ENCODE measurements at places on chromosomes 6 and 20.
A peak's percentile ranks its signal among the peaks of the same experiment; 100 is the strongest.

DNA sequence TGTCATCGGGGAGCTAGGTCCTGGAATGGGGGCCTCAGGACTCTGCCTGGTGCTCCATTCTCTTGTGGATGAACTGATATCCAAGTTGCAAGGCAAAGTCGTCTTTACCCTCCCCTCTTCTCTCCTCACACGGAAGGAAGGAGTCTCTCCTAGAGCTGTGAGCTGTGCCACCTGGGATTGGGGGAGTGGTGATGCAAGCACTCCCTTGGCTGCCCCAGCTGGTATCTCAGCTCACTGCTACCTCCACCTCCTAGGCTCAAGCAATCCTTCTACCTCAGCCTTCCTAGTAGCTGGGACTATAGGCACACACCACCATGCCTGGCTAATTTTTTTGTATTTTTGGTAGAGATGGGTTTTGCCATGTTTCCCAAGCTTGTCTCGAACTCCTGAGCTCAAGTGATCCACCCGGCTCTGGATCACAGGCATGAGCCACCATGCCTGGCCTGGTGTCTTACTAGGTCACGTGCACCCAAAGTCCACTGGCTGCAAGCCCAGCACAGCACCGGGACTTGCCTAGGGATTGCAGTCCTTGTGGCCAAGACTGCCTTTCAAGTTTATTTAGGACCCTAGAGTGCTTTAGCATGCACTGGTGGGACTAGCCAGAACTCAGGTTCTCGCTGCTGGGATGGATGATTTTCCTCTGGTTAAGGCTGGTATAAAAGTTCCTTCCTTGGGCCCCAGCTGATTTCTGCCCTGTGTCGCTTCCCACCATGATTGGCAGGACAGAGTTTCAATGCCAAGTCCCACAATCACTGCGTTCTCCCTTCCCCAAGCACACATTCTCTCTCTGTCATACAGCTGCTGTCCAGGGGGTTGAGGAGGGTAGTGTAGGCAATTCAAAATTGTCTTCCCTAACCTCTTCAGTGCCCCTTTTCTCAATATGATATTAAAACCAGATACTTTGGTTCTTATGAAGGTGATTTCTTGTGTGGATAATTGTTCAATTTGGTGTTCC, 33.5 kb downstream of the SMAP1 start:
- no peak for DNase-seq

GRCh38 chr6:35776364-35777215, at the start of gene CLPSL2:
Gene CLPSL2 (plus strand): TSS chr6:35776598. CDS start chr6:35776619, 21 bp downstream.
- no peak for DNase-seq

GRCh38 chr20:43976547-43976946, 61.9 kb downstream of the TOX2 start:
- no peak for DNase-seq

DNA sequence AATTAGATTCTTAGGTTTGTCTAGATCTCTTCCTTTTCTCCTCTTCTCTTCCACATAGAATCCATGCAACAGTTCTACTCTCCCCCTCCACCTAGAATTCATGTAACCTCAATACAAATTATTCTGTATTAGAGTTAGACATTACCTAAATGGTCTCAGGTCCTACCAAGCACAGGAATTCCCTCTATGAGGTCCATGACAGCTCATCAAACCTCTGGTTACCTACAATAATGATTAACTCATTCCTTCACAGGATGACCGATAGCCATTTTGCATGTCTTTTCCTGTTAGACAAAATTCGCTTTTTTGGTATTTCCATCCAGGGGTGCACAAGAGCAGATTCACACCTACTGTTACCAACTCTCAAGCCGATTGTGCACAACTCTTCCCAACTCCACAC, 27.4 kb upstream of the BMP2 start:
- no peak for DNase-seq

DNA sequence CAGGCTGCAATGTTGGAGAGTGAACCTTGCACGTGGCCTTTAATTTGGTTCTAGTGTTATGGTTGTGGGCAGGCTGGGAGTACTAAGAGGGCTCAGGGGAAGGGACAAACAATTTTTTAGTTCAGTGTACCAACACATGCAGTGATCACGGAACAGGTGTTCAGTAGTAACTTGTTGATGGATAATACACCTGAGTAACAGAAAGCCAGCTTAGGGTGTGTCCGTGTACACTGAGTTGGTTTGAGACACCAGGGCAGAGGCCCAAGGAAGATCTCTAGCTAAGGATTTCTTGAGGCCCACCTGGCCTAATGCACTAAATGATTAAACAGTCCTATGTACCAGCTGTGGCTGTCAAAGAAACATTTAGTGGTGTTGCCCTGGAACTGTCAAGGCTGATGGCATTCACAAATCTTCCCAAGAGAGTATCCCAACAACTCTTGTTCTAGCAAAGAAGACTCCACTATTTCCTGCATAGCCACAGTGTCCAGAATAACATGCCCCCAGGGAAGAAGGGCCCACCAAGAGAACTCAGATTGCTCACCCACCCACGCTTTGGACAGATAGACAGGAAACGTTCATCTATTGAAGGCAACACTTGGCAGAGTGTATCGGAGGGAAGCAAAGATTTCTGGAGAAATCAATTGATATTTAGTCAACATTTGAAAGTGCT, 60.0 kb downstream of the CD83 start:
- DNase-seq = no peak

DNA sequence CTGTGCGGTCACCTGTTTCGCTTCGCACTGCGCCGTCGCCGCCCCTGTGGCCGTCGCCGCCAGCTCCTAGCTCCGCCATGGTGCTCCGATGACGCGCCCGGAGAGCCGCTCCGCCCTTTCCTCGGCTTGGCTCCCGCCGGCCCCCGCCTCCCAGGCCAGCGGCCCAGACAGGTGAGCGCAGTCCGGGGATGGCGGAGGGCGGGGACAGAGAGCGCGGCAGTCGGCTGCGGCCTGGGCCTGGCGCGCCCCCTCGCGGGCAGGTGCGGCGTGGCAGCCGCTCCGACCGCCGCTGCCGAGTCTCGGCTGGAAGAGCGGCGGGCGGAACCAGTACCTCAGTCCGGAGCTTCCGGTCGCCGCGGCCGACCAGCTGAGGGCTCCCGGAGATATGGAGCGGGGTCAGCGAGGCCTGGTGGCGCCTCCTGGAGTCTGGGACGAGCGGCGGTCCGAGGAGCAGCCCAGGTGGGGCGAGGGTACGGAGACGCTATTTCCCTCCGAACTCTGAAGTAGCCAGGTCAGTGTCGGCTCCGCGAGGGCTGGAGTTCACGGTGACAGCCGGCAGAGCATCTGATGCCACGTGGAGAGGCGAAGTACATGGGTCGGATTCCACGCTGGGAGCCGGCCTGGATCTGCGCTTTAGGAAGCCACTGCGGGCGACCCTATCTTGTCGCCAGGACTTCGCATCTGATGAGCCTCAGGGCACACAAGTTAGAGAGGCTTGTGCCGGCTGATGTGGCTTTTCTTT, at the start of gene MAP7:
Gene MAP7 (minus strand): TSS at position 93 of the 742 bp plus-strand sequence. CDS start 14 bp downstream, at position 79.
- DNase-seq = peak; percentile 35

DNA sequence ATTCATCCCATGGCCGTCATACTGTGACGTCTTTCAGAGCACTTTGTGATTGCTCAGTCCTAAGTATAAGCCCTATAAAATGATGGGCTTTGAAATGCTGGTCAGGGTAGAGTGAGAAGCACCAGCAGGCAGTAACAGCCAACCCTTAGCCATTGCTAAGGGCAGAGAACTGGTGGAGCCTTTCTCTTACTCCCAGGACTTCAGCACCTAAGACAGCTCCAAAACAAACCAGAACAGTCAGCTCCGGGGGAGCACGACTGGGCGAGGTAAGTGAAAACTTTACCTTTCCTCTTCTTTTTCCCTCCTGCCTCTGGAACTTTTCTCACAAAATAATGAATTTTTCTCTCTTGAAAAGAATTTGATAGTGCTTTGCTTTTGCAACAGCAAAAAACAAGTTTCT, at the start of gene VIP:
Gene VIP (plus strand): TSS at position 104 of the 400 bp plus-strand sequence. CDS start 1,381 bp downstream, outside the sequence.
- no peak for DNase-seq

GRCh38 chr6:164072240-164072666, 657.7 kb downstream of the QKI start:
- no peak for DNase-seq

GRCh38 chr6:109222848-109223247, 127.5 kb downstream of the CEP57L1 start:
- DNase-seq = no peak

Data from stimulated activated CD8-positive, alpha-beta memory T cell treated with anti-CD3 and anti-CD28 coated beads, Interleukin-4, amount 100 ng/mL, for 24 hours (primary cell).